ENCODE measurements at places on chromosomes 4 and X.
A peak's percentile ranks its signal among the peaks of the same experiment; 100 is the strongest.

DNA sequence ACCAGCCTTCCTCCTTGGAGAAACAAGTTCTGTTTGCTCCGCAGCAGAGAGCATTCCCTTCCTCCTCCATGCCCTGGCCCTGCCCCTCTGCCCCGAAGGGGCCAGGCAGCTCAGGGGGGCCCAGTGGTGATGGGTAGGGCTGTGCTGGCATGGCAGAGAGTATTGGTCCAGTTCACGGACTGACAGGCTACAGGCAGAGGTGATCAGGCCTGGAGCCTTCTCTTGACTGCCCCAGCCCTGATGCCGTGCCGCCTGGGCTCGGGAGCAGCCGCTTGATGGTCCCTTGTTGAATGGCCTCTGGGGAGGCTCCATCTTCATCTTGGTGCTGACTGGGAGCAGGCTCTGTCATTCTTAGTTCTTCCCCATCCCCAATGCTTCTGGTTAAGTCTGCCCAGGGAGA is 9.6 kb downstream of the NLGN3 start:
- no peak for ATAC-seq

GRCh38 chrX:151987108-151987507 is 12.6 kb upstream of the GABRE start:
- ATAC-seq = no peak

DNA sequence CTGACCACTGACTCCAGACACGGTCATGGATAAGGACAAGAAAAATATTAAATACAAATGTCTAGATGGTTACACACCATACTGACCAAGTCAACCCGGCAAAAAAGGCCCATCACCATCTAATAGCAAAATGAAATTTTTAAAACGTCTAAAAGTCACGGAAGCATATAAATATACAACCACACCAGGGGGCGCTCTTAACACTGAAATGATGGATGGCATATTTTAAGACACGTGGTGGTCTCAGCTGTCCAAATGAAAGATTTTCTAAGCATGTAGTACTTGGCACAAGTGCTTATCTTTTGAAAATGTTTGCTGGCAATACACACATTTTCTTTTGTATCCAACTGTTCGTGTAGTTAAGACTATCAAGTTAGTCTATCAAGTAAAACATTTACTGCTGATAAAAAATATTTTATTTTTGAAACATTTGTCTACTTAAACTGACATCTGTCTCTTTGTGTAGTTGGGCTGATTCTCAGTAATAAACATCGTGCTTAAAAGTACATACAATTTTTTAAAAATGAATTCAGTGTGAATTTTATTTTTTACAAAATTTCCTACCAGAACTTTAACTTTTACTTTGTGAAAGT is 64.6 kb downstream of the COX7B2 start:
- no peak for ATAC-seq

DNA sequence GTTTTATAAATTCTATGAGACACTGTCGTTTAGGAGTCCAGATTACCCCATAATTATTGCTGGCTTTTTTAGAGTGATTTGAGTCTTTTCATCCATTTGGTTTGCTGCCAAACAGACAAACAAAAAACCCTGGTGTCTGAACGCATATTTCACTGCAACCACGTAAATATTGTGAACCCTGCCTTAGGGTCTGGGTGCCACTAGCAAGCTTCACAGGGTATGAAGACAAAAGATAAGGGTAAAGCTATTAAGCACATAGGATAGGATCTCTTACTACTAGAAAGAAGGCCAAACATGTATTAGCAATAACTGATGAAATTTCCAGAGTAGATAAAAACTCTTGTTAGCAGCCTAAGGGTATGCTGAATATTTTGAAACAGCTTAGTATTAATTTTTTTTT is 143.3 kb downstream of the BANK1 start:
- no peak for ATAC-seq

GRCh38 chrX:106707771-106708454 is 18.6 kb upstream of the RNF128 start:
- peak; percentile 84 for ATAC-seq

GRCh38 chr4:150150629-150151062 is 72.4 kb downstream of the DCLK2 start:
- no peak for ATAC-seq

DNA sequence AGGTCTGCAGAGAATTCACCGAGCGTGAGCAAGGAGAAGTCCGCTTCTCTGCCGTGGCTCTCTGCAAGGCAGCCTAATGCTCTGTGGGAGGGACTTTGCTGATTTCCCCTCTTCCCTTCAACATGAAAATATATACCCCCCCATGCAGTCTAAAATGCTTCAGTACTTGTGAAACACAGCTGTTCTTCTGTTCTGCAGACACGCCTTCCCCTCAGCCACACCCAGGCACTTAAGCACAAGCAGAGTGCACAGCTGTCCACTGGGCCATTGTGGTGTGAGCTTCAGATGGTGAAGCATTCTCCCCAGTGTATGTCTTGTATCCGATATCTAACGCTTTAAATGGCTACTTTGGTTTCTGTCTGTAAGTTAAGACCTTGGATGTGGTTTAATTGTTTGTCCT is 11.3 kb downstream of the UCHL1 start:
- no peak for ATAC-seq

DNA sequence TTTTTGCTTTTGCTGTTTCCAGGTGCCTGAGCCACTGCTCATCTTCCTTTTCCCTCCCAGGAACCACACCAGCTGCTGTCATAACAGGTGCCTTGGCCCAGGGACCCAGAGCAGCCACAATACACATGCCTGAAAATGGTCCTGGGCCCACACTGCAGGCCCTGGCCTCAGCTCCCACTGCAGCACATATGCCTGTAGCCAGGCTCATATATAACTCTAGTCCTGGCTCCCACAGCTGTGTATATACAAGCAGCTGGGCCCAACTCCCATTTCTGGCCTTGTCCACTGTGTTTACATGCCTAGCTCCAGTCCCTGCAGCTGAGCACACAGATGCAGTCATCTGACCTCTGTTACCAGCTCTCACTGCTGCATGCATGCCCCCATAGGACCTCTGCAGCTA is 930.5 kb downstream of the ADGRL3 start:
- no peak for ATAC-seq

GRCh38 chr4:40953283-40954087 is 203.7 kb downstream of the NSUN7 start:
- ATAC-seq = no peak

- no peak for ATAC-seq
Observed at GRCh38 chr4:152539556-152540292, 3.8 kb upstream of the FBXW7 start.

- no peak for ATAC-seq
Observed at GRCh38 chr4:66655505-66655904, 889.8 kb downstream of the CENPC start.

GRCh38 chr4:88690355-88690754 is 7.3 kb downstream of the NAP1L5 start:
- no peak for ATAC-seq

DNA sequence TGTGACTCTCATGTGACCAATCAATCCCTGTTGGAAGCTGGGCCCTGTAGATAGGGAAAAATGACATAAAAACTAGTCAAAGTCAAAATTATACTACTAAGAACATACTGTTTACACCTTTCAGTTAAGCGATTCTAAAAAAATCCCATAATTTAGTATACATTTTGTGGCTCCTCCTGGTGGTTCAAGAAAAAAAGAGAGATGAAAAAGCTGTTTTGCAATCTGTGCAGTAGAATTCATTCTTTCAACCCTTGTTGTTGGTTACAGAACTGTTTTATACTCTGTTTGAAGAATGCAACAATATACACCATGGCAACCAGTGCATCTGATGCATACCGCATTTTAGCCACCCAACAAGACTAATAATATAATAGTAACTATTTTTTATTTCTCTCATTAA is 66.8 kb upstream of the ANK2 start:
- no peak for ATAC-seq

DNA sequence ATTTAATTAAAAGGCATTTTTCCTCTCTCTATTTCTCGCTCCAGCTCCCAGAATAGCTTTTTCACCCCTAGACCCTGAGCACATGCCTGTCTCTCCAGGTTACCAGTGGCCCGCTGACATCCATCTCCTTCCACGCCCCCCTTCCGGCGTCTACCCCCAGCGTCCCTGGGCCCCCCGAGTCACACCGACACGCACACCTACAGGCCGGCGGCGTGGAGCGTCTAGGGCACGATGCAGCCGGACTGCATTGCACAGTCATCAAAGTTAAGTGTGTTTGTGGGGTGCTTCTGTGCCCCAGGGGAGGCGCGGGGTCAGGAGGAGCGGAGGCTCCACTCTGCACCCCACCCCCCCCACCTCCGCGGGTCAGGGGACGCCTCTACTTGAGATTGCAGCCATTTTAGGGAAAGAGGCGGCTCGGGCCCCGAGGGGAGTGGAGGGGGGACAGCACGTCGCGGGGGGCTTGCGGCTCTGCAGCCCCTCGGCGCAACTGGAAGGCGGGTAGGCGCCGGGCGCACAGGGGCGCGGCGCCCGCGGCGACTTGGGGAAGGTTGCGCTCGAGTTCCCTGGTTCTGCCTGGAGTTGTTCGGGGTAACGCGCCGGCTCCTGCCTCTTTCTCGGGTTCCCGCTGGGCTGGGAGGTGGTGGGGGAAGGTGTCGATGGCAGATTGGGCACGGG is 112.7 kb downstream of the DHX15 start:
- ATAC-seq = no peak

DNA sequence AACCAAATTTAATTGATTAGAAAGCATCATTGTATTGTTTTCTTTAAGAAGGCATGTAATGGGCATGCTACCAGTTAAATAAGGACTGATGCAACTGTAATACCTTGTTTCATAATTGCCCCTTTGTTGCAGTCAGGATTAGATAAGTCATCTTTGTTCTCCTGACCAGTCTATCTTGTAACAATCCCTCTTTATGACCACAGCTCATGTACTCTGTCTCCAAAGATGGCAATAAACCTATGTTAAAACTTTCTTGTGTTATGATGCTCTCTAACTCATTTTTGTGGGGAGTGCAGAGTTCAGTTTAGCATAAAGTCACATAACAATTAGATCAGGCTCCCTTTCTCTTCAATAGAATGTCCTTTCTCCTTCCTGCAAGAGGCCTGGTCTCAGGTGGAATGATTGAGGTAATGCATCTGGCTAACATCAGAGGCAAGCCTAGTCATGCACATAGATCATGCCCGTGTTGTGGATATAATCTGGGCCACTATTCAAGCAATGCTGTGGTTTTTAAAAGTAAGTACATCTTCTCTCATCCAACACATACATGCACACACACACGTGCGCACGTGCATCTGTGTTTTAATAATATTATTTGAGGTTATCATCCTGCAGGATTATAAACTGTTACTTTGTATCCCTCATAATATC is 45.6 kb downstream of the TMEM154 start:
- ATAC-seq = no peak

GRCh38 chr4:142331646-142332045 is 514.5 kb downstream of the INPP4B start:
- no peak for ATAC-seq

DNA sequence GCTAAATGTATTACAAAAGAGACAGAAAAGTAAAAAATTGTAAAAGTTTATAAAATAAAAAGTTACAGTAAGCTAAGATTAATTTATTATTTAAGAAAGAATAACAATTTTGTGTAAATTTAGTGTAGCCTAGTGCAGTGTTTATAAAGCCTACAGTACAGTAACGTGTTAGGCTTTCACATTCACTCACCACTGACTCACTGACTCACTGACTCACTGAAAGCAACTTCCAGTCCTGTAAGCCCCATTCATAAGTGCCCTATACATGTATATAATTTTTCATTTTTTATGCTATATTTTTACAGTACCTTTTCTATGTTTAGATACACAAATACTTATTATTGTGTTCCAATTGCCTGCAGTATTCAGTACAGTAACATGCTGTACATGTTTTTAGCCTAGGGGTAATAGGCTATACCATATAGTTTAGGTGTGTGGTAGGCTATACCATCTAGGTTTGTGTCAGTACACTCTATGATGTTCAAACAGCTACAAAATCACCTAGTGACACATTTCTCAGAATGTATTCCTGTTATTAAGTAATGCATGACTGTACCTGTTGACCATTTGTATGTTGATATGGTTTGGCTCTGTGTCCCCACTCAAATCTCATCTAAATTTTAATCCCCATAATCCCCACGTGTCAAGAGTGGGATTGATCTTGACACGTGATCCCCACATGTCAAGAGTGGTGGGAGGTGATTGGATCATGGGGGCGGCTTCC is 57.9 kb downstream of the CFAP299 start:
- peak; percentile 98 for ATAC-seq

GRCh38 chrX:4754878-4755604 is 1041.6 kb upstream of the PRKX start:
- no peak for ATAC-seq

- no peak for ATAC-seq
Observed at GRCh38 chr4:112279882-112280315, 5.8 kb downstream of the TIFA start.

GRCh38 chrX:112120721-112121120 is 38.1 kb upstream of the TRPC5 start:
- ATAC-seq = no peak

DNA sequence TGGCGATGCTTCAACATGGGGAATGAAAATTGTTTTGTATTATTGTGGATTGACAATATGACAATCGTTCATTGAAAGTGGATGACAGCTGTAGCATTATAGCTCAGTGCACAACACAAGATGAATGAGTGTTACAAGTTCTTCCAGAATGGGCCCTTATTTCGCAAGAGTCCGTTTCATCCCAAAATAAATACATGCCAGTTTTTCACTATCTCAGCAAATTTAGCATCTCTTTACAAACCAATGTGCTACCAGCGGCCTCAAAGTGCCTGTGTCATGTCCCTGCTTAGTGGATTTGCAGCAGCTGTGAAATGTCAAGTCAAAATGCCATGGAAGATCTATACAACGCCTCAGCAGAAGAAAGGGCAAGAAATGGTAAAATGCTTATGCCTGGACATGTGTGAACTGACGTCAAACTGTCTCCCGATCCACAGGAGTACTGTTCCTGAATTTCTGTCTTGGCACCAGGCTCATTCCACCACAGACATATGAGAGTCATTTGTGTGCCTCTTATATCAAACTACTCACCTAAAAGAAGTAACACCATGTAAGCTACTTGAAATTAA is 109.6 kb downstream of the MAML3 start:
- ATAC-seq = no peak

DNA sequence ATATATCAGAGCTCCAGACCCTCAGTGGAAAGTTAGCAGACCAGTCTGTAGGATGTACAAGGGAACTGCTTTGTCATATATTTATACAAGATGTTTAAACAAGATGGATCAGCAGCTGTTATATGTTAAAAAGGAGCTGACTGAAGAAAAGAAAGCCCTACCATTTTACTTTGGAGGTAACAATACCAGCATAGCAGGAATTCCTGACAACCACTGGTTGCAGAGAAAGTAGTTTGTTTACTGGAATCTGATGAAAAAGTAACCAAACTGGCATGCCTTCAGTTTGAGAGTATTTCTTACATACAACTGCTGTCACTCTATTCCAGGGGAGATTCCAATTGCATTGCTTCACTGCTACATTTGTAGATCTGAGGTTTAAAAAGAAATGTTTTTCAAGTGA is 49.5 kb upstream of the GABRQ start:
- no peak for ATAC-seq

Measured in activated CD4-positive, CD25-positive, alpha-beta regulatory T cell treated with anti-CD3 and anti-CD28 coated beads, Interleukin-2, amount 50 U/mL, for 24 hours (primary cell).